ENCODE measurements at places on chromosomes 2 and 18.

GRCh38 chr2:203670939-203671338, 35.5 kb upstream of the CD28 start:
- DNase-seq = no peak

GRCh38 chr2:33589444-33589843, 9.7 kb downstream of the FAM98A start:
- DNase-seq = no peak

GRCh38 chr2:172560721-172561120, 4.8 kb downstream of the PDK1 start:
- no peak for DNase-seq

DNA sequence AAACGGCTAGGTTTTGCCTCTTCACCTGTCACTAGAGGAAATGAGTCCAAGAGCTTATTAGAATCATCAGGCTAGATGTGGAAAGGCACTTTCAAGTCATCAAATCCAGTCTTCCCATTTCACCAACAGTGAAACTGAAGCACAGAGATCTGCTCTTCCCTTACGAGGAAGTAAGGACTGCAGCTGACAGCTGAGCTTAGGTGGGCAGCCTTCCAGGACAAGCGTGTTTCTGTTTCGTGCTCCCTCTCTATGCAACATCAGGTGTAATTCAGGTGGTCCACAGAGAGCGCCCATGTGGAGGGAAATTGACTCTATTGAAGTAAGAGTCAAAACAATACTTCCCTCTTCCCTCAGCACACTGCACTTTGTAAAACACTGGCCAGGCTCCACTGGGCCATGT, 5.5 kb downstream of the CYRIA start:
- no peak for DNase-seq

GRCh38 chr2:119333360-119333759, 33.3 kb downstream of the C2orf76 start:
- no peak for DNase-seq

- no peak for DNase-seq
Observed at GRCh38 chr2:236787885-236788284, 218.3 kb downstream of the ACKR3 start.

DNA sequence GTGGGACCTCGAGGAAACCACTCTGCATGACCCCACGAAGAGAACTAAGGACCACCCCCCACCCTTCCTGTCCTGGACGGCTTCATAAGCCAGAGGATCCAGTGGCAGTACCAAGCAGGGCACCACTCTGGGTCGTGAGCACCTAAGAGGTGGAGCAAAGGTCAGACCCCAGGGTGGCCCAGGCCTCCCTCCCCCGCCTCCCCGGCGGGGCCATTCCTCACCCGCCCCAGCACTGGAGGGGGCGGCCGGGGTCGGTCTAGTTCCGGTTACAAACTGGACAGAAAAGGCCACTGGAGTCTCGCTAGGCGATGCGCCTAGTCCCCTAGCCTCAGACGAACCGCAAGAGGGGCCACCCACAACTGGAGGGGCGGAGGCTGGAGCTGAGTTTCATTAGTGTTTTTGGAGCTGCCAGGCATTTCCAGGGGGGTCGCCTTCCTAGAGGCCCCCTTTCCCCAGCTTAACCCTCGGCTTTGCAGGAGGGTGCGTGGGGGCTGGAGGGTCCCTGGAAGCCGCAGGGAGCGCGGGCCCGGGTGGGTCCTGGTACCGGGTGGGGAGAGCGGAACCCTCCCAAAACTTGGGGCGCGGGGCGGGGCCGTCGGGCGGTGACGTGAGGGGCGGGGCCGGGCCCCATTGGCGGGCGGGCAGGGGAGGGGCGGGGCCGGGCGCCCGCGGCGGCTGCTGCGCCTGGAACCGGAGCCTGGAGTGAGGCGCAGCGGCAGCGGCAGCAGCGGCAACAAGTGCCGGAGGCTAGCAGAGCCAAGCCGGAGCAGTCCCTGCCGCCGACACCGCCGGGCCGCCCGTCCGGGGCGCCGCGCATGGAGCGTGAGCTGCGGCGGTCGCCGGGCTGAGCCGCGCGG, at the start of gene B3GNT2:
Gene B3GNT2, plus strand, starts transcription at position 695 of the 857 bp plus-strand sequence. CDS start 26,106 bp downstream, outside the sequence.
- peak; percentile 76 for DNase-seq

DNA sequence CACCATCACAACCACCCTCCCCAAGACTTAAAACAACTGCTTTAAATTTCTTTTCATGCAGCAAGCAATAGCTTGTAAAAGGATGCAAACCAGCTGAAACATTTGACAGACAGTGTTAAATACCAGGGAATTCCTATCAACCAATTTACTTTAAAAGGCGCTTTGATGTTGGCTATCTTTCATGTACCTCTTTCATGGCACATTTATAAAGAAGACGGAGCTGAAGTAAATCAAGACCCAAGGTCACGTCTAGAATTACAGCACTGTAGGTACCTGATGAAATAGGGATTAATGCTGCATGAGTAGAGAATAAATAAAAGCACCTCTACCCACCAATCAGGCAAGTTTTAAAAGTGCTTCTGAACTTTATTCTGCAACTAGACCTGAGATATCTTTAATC, 78.9 kb downstream of the SRBD1 start:
- no peak for DNase-seq

- no peak for DNase-seq
Observed at GRCh38 chr2:111157071-111157661, 36.5 kb downstream of the BCL2L11 start.

GRCh38 chr18:43542016-43542415, 264.7 kb upstream of the SYT4 start:
- DNase-seq = no peak

- no peak for DNase-seq
Observed at GRCh38 chr18:6118080-6118479, 222.8 kb upstream of the TMEM200C start.

GRCh38 chr2:196711625-196712024, 72.1 kb downstream of the CCDC150 start:
- no peak for DNase-seq

DNA sequence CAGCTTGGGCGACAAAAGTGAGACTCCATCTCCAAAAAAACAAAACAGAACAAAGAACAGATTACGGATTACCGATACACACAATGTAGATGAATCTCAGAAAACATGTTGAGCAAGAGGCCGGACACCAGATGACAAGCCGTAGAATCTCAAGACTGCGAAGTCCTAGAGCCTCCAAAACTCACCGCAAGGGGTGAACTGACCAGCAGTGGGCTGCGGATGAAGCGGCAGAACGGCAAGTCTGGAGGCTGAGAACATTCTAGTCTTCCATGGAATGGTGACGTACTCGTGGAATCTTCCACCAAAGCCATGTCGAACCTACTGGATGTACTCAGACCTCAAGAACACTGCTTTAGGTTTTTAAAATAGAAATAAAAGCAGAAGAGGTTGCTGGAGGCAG, 198.8 kb downstream of the NDUFA10 start:
- DNase-seq = no peak

DNA sequence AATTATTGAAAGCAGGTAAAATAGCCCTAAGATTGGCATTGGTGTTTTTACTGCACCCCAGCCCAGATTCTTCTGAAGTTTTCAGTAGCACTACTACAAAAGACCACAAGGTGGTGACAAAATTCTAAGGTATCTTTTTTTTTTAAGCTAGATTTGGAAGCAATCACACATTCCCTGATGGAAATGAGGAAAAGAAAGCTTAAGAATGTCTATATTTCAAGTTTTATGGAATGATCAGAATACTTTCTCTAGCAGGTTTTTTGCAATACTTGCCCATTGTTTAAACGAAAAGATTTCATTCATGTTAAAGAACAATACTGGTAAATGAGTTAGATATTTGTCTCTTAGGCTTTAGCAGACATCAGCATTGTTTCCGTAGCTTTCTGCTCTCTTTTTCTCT, 32.1 kb upstream of the ZNF638 start:
- no peak for DNase-seq

DNA sequence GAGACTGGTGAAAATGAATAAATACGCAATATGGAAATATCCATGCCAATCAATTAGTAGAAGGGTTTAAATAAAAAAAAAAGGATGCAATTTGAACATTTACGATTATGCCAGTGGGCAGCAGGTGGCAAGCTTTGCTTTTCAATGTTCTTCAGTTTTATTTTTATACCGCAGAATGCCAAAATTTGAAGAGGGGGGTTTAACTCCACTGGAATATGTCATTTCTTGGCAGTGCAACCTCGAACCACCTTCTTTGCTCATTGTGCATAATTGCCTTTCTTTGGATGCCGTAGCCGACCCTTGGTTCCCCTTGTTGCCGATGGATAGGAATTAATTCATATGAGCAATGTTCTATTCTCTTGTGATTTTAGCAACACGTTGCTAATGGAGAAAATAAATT, 88.0 kb downstream of the LTBP1 start:
- DNase-seq = no peak

DNA sequence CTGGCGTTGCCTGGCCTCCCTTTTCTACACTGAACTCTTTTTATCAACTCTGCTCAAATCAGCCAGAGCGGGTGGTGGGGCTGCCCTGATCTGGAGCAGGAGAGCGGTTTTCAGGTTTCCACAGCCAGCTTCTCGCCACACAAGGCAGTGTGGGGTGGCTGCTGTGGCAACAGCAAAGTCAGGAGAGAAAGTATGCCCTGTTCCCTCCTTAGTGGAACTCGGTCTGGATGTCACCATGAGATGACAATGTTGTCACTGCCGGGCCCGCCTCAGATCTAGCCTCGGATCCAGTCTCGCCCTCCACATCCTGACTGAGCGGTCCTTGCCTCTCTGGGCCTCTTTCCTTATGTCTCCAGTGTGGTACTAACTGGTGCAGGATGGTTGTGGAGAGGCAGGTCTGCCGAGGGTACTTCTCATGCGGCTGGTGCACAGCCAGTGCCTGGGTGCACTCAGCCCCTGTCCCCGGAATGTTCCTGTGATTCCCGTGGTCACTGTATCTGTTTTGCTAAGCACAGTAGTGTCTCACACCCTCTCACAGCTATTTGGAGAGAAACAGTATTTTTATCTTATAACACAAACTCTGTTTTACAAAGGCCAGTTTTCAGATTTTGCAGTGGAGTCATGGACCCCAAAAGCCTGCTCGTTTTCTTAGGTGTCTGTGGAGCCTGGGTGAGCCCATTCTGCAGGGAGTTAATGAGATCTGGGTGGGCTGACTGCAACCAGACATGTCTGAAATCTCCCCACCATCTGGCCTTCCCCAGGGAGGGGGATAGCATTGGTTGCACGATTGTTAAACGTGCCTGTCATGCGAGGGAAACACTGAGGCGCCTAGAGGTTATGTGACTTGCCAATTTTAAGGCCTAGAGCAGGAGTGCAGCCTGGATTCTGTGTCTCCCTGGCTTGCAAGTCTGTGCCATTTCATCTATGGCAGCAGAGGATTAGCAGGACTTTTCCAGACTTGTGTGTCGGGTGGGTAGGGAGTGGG, 261.1 kb upstream of the AGAP1 start:
- no peak for DNase-seq

GRCh38 chr2:239689985-239690384, 289.2 kb upstream of the HDAC4 start:
- no peak for DNase-seq

- peak; percentile 18 for DNase-seq
Observed at GRCh38 chr2:10654069-10654468, 35.7 kb downstream of the NOL10 start.

DNA sequence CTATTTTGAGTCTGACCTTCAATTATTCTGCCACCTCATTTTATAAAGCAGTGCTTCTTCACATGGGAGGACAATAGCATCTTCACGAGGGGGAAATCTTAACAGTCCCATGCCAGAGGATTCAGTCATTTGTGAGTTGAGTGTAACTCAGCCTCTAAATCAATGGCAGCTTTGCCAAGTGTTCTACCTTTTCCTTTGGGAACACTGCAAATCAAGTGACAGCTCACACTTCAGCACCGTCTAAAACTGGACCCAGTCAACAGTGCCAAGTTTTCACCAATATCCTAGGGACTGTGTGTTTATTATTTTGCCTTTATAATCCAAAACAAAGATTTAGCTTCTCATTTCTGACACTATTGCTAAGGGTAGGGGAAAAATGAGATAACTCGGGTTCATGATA, 133.6 kb downstream of the FIGN start:
- DNase-seq = no peak

DNA sequence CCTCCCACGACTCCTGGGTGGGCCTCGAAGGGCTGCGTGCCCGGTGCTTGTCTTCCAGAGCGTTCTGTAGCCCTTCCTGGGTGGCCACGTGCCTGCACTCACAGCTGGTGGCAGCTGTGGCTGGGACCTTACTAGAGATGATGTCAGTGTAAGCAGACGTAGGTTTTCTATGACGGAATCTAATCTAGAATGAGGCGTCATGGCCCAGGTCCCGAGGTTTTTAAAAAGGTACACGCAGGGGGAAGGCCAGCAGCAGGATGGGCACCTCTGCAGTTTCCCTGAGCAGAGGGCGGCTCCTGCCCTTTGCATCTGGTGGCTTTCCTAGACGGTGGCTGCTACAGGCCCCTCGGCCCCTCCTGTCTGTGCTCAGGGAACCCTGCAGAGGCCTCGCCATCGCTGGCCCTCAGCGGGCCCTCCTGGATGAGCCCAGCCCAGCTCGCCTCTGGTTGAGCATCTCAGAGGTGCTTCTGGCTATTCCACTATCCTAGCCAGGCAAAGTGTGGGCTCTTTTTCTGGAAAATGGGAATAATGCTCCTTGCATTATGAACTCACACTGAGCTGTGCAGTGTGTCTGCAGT, 49.6 kb upstream of the PXDN start:
- no peak for DNase-seq

DNA sequence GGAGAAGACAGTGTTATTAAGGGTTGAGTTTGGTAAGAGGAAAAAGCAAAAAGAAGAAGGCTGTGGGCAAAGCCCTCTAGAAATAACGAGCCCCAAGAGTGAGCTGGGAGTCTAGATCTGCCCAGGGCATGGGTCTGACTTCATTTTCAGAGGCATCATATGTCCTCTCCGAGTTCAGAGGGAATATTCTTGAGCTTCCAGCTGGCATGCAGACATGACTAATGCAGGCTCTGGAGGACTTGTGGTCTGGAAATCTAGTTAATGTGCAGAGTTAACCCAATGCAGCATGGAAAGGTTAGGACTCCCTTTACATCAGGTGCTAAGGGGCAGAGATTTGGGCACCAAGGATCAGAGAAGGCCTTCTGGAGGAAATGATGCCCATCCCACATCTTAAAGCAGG, 7.3 kb downstream of the ACMSD start:
- DNase-seq = no peak

GRCh38 chr2:150126143-150126740, 361.2 kb downstream of the RND3 start:
- DNase-seq = no peak

DNA sequence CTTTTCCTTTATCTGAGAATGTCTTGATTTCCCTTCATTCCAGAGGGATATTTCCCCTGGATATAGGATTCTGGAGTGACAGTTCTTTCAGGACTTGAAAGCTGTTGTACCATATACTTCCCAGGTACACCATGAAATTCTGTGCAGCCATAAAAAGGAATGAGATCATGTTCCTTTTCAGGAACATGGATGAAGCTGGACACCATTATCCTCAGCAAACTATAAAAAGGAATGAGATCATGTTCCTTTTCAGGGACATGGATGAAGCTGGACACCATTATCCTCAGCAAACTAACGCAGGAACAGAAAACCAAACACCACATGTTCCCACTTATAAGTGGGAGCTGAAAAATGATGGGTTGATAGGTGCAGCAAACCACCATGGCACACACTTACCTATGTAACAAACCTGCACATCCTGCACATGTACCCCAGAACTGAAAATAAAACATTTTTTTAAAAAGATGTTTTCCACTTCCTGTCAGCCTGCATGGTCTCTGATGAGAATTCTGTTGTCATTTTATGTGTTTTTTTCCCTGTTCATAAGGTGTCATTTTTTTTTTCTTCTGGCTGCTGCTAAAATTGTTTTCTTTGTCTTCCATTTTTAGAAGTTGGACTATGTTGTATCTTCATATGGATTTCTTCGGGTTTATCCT, 133.3 kb downstream of the DNAH6 start:
- no peak for DNase-seq

Measured in activated T-helper 1 cell treated with anti-CD3 and anti-CD28 coated beads, Interleukin-2, amount 50 U/mL, for 16 hours (primary cell).